Myocyte (in vitro differentiated cells): ENCODE measurements at places on chromosomes 16 and 17.
A peak's percentile ranks its signal among the peaks of the same experiment; 100 is the strongest.

DNA sequence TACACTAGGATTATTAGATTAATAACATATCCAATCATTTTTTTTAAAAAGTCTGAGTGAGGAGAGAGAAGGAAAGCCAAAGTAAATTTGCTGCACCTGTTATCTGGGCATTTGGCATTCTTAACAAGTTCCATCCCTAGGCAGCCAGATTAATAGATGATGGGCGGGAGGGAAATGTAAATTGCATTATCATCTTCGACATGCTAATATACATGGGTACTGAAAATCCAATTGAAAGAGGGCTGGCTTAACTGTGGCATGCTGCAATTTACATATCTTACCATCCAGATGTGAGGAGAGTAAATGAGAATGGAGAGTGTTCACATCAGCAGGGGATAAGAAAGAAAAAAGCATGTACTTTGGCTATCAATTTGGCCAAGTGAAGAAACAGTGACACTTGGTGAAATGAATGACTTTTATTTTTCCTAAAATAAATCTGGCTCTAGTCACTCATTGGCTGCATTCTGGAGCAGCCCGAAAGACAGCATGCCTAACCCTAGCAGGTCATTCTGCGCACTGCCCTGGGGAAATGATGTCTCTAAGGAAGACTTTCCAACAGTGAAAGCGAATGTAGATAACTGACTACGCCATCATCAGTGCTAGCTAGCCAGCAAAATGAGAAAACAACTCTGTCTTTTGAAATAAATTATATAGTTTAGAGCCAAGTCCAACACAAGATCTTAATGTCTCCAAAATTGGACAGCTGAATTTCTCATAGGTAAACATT lies 57.9 kb downstream of the HYDIN start:
- DNase-seq = no peak

DNA sequence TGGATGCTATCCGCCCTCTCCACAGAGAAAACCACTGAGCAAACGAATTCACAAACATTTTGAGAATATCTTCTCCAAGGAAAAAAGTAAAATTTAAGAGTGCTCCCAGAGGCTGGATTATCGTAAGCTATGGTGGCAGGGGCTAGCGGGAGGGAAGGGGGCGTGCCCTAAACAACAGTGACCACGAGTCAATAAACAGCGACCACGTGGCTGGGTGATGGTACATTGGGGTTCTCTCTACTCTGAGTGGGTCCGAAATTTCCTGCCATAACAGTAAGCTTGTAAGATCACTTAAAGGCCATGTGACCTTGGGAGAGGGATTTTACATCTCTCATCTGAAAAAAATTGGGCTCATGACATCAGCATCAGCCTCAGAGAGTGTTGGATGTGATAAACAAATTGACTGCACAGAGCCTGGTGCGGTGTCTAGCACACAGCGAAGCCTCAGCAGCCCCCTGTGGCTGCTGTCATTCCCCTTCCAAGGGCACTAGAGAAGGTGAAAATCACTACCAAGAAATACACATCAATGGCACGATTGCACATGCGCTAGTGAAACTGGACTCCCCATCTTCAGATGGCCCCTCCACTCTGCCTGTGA lies 213.2 kb downstream of the XYLT1 start:
- DNase-seq = no peak

GRCh38 chr17:31250229-31250628 lies 46.8 kb downstream of the OMG start:
- no peak for DNase-seq

DNA sequence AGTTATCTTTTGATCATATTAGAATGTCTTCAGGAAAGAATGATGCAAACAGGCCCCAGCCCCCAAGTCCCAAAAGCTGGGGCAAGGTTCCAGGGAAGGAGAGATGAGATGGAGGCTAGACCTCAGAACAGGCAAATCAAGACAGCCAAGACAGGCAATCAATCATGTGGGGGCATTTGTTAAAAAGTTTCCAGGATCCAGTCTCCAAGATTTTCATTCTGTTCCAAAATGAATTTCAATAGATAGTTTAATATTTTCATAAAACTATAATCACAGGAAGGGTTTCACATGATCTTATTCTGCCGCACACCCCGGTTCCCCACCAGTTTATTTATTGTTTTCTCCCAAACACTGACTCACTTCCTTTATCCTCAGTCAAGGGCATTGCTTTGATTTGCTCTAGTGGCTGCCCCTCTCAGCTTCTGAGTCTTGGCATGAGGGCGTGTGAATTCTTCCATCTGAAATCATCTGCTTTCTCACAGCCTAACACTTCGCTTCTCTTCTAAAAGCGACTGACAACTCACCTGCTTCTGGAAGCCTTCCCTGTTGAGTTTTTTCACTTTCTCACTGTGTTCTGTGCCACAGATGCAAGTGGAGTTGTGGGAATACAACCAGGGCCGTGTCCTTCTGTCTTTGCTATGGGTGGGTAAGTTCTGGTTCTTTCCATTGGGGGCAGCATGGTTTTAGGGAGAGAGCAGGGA lies 12.2 kb upstream of the TERF2 start:
- DNase-seq = peak; percentile 93

- DNase-seq = no peak
Measured at GRCh38 chr17:47717979-47718621, 14.9 kb upstream of the TBX21 start.

DNA sequence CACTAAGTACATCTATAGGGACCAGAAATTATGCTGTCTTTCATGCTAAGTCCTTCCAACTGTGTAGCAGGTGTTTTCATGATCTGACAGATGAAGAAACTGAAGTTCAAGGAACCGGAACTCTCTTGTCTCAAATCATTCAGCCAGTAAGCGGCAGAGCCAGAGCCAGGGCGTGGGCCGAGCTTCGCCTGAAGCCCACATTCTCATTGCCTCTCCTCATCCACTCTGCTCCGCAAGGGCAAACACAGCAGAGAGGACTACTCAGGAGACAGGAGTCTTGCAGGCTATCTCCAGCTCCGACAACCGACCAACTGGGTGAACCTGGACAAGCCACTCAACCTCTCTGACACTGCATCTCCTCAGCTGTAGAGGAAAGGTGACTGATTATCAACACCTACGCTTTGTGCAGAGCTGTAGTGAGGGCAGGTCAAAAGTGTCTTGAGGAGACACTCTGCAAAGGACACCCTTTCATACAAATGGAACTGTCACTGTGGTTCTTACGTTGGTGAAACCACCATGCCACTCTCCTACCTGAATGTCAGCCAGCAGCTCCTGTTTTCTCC lies 72.9 kb downstream of the CYTH1 start:
- DNase-seq = no peak

DNA sequence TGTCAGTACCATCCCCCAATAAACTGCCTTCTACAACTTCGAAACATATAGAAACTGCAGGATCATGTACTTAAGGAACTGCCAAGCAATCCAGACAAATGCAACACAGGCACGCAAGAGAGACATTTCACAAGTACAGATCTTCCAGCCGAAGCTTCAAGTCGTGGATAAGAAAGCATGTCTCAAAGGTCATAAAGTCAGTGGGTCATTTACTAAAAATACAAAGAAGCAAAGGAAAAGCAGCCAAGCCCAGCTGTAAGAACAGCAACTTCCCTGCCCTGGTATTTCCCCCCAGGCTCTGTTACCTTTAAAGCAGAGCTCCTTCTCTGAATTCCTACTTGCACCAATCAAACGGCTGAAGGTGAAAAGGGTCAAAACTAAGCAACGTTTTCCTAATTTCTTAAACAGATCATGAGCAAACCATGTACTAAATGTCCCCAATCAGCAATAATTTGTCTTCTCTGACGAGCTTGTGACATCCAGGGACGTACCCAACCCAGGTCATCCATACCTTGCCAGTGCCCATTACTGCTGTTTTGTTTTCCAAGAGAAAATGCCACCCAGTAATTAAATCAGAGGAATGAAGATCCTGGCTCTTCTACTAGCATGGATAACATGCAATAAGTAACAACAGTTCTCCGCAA lies 1.7 kb downstream of the AKTIP start:
- no peak for DNase-seq

DNA sequence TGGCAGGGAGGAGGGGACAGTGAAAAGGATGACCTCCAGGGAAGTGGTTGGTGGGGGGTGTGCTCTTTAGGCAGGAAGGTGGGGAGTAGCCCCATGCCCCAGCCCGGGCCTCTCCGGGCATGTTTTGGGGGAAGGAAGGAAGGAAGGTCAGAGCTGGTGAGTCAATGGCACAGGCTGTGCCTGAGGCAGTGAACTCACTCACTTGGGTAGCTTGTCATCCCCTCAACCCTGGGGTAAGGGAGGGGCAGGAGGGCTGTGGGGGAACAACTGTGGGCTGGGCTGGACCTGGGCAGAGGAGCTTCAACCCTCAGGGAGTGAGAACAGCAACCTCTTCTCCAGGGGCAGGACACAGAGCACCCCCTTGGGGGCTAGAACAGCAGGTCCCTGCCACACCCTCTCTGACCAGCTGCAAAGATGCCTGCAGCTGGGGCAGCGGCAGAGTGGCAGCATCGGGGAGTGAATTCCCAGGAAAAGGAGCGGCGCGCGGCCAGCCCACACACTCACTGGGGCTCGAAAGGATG lies 6.3 kb downstream of the CSF3 start:
- peak; percentile 61 for DNase-seq
